ENCODE measurements at places on chromosomes 1 and 21.

GRCh38 chr21:14737922-14738321 is 191.8 kb upstream of the SAMSN1 start:
- peak; percentile 2 for DNase-seq

DNA sequence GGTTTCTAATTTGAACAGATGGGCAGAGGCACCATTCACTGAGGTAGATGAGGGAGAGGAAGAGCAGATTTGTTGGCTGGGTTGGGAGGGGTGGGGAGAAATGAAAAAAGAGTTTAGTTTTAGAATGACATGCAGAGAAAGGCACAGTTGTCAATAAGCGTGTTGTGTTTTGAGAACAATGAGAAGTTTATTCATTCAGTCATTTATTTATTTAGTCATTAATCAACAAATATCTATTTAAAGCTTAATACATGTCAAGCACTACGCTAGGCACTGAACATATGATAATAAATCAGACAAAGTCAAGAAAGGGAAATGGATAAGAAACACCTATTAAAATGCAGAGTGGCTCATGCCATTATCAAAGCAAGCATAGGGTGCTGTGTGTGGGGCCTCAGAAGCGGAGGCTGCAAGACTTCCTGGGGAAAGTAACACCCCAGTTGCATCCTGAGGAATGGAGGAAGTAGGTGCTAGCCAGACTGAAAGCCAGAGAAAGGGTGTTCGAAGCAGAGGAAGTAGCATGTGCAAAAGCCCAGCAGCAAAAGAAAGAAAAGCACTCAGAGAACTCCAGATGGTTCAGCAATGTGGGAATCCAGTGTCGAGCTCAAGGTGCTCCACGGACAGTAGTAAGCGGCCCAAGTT is 114.1 kb downstream of the RNF220 start:
- no peak for DNase-seq

DNA sequence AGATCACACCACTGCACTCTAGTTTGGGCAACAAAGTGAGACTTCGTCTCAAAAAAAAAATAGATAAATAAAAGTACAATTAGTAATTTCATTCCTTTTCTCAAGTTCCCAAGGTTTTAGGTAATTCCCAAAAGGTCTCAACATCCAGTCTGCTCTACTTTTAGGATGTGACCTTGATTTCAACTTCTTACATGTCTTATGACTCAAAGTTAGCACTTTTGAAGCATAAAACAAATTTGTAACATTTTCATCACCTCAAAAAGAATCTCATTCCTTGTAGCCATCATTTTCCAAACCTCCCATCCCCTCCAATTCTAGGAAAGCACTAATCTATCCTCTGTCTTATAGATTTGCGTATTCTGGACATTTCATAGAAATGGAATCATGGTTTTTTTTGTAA is 32.2 kb downstream of the SNX27 start:
- DNase-seq: no peak

GRCh38 chr1:220044678-220045355 is 1.5 kb downstream of the EPRS1 start:
- DNase-seq: no peak

DNA sequence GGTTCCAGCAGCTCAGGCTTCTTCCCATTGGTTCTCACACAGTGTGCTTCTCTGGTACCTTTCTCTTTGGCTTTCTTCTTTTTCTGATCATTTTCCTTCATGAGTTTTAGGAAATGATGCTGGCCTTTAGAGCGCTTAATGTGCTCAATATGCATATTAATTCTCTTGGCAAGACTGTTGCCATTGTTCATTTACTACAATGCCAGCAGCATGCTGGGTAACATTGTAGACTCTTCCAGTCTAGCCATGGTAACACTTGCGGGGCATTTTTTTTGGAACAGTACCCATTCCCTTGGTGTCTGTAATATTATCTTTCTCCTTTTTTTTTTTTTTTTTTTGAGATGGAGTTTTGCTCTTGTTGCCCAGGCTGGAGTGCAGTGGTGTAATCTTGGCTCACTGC is 21.7 kb downstream of the UBE4B start:
- DNase-seq: no peak

- no peak for DNase-seq
These were observed 157.0 kb downstream of the RERE start for GRCh38 chr1:8660411-8660828.

DNA sequence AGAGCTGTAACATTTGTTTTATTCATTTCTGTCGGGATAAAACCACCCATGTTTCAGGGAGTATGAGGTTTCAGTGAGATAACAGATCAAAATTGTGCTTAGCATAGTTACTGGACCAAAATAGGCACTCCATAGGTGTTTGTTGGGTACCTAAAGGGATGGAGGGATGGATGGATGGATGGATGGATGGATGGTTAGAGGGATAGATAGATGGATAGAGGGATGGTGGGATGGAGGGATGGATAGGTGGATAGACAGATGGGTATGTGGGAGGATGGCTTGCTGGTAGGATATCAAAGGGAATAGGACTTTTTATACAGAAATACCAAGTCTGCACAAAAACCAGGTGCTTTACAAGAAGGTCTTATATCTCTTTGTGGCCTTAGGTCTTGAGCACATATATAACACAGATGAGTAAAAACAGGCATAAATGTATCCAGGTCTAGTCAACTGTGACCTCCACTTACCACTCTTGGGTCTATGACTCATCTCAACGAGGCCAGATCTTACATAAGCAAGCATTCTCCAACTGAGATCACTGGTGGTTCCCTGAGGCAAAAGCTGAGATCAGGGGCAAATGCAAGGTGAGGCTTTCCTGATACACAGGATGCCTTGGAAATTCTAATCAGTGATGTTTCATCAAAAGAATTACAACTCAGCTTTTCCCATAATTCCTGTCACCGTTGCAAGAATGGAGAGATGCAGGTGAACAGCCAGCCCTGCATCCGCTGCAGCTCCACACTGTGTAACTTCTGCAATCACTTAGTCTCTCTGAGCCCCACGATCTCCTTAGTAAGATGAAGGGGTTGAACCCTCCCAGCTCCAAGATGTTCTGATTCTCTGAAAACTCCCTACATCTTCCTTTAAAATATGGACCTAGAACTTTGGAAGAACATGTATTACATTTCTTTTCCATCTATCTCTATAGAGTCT is 32.0 kb downstream of the PTAFR start:
- DNase-seq: no peak

DNA sequence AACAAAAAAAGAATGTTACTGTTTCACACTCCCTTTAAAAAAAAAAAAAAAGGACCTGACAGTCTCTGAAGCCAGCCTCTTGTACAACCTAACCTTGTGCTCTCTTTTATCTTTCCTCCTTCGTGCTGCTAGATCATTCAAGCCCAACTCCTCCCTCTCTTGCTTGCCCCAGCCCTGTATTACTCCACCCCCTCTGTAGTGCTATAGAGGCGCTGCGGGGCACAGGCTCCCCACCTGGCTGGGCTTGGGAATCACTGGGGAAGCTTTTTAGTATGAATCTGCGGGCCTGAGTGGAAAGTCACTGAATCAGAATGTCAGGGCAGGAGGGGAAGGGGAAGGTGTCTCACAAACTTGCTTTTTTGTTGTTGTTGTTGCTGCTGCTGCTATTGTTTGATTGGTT is 383.7 kb upstream of the CAMK1G start:
- DNase-seq: no peak

DNA sequence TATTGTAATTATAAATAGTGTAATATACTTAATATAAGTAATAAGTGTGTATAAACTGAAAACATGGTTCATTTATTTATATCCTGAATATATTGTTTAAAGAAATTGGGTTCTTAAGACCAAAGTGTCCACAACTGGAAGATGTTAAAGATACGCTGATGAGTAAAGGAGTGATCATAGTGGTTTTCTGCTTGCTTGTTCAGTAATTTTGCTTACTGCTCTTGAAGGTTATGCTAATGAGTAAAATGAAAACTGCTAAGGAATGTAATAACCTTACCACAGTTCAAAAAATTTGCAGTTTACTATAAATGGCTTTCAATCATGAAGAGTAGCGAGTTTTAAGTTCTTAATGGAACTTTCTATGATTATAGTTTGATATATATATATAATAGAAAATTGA is 22.0 kb downstream of the DONSON start:
- no peak for DNase-seq

DNA sequence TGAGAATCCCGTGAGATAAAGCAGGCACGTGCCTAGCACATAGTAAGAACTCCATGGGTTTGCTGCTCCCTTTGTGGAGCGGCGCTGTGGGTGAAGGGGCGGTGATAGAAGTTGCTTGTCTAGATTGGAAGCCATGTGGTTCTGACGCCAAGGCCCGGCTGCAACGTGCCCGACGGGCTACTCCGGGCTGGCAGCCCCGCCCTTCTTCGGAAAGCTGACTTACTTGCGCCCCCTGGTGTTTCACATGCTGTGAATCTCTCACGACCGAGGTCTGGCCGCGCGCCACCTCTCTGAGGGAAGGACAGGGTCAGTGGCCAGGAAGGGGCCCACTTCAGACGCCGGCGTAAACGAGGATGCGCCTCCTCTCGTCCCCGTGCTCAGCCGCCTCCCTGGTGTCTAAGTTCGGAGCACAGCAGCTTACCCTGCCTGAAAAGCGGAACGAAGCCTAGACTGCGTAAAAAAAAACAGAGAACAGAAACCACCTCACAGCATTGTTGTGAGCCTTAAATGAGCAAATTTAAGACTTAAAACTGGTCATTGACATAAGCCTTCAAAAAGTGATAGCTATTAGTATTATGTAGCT is 42.6 kb upstream of the WNT2B start:
- peak; percentile 68 for DNase-seq

DNA sequence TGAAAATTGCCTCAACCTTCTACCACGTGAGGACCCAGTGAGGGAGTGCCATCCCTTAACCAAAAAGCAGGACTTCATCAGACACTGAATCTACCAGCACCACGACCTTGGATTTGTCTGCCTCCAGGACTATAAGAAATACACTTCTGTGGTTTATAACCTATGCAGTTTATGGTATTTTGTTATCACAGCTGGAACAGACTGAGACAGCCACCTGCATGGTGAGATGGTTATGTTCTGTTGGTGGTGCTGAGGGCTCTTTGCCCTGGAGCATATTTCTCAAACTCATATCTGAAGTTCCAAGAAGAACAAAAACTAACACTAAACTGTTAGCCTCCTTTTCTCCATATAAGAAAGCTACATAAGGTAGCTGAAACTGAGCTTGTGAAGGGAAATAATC is 69.8 kb upstream of the RGS18 start:
- no peak for DNase-seq

GRCh38 chr1:8197493-8198282 is 120.2 kb upstream of the SLC45A1 start:
- DNase-seq: no peak

DNA sequence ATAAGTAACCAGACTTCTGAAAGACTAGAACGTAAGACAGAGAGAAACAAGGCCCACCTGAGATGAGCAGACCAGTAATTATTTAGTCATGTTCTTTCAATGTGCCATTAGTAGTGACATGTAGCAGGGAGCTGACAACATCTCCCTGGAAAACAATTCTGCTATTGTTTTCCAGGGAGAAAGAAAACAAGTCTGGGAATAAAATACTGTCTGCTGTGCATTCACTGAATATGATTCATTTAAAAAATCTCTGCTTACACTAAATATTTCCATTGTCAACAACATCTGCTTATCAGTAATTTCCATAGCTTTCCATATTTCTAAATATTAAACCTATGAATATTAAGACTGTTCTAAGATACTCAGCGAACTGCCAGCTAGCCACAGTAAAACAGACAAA is 80.0 kb downstream of the VCAM1 start:
- DNase-seq: no peak

- DNase-seq: no peak
These were observed 11.7 kb upstream of the MYOCOS start for GRCh38 chr1:171610385-171610784.

GRCh38 chr21:38679534-38679933 is 126.2 kb upstream of the ETS2 start:
- DNase-seq: no peak

DNA sequence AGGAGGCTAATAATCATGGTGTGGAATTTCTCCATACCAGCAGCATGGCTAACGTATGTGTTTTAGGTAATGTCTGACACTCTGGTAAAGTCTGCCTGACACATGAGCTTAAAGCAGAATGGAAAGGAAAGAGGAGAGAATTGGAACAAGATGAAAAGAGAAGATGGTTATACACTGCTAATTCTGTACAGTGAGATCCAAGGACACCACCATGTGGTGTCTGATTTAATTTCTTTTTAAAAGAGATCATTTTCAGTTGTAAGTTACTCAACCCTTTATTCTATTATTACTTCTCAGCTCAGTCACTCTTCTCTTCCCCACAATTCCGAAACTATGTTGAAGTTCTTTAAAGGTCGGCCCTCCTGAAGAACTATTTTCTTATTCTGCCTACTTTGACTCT is 15.6 kb downstream of the PRKAB2 start:
- DNase-seq: no peak

DNA sequence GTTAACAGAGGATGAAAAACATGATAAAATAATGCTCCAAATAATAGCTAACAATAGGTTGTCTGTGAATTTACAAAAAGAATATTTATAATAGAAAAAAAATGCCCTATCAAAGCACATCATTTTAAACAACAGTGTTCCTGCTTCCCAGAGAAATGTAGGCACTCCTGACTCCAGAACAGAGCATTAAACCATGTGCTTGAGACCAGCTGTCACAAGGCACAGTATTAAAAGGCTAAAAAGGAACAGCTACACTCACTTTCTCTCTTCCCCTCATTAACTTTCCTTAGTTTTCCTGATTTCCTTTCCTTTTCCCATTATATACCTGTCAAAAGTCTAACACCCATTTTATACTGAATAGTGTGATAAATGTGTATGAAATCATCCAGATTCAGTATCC is 10.9 kb downstream of the VAV3 start:
- DNase-seq: no peak

DNA sequence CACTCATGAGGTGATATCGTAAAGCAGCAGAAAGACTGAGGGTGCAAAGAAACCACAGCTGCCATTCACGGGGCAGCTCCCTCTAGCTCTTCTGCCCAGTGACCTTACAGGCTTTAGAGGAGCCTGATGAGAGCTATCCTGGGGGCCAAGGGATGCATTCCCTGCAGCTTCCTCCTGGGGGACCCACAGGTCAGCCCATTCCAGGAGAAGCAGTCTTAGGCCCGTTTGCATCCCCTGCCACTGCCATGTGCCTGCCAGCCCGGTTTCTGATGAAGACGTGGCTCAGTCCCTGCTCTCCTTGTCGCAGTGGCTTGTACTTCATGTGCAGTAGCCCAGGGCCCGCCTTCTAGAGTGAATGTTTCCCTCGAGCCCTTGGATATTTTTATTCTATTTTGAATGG is 22.8 kb downstream of the ATP5PO start:
- no peak for DNase-seq

DNA sequence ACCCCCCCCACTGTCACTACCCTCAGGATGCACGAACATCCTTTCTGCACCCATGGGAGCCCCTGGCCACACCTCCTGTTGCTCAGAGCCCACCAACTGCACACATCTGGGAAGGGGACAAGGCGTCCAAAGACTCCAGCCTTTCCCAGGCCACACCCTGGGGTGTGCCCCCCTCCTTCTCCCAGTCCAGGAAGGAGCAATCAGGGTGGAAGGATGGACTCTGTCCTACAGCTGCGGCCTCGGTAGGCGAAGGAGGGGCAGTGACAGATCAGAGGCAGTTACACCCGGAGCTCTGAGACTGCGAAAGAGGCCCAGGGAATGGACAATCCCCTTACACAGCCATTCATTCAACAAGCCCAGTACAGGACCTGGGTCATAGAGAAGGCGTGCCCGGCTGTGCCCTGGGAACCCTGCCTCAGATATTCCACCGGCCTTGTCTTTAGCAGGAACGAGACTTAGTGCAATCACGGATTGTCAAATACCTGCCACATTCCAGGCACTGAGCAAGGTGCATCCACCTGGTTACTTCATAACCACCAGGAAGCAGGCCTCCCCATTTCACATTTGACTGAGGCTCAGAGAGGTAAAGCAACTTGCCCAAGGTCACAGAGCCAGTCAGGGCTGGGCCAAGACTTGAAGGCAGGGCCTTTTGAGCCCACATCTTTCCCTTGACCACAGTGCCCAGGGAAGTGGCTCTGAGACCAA is 9.4 kb downstream of the HSPG2 start:
- no peak for DNase-seq

Data from stimulated activated CD4-positive, alpha-beta T cell treated with anti-CD3 and anti-CD28 coated beads, Interleukin-15, amount 100 ng/mL, for 1 hour (primary cell).